ENCODE measurements at places on chromosomes 6 and 20.

DNA sequence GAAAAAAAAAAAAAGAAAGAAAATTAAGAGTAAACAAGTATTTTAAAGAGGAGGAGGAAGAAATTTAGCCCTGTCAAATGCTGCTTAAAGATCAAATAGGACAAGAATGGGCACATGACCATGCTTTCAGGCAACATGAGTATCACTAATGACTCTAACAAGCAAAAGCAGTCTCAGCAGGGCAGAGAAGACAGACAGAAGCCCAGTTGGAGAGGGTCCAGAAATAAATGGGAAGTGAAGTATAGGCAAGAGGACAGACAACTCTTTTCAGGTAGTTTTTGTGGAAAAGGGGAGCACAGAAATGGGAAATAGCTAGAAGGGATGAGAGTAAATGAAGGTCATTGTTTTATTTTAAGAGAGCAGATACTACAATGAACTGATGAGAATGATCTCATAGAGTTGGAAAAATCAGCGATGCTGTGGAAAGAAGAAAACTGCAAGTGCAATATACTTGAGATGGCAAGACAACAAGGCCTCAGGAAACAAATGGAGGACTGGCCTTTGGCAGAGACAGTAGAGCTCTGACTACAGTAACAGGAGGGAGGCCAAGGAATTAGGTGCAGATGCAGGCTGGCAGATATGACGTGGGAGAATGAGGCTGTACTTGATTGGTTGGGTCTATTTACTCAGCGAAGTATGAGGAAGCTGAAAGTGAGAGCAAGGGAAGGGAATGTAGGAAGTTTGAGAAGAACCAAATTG, 40.3 kb downstream of the KIF6 start:
- no peak for DNase-seq

GRCh38 chr6:37125774-37126492, 44.0 kb upstream of the PIM1 start:
- no peak for DNase-seq

DNA sequence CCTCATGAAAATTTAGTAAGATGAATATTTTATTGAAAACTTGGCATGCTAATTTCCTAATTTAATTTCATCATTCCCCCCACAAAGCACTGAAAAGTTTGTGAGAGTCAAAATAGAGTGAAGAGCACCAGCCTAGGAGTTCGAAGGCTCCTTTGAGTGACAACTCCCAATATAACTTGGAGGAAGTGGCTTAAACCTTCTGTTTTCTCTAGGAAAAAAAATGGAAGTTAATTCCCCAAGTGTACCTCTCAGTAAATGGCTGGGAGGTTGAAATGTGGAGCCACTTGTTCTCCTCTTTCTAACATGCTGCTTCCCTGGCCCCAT, 107.3 kb downstream of the MAP3K7 start:
- DNase-seq = no peak

- no peak for DNase-seq
These were observed 63.6 kb upstream of the SNRPB2 start for GRCh38 chr20:16666272-16666671.

DNA sequence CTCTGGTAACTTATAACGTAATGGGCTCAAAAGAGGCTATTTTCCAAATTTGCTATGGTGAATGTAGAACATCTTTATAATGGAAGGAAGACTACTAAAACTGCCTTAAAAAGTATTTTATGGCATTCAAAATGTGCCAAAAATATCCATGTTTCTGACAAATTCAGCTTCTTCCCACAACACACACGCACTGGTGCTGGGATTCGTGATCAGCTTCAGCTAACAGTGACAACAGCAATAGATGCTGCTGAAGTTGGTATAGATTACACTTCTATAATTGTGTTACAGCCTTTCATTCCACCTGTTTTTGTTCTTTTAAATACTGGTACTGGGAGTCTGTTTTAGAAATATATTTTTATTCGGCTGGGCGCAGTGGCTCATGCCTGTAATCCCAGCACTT, 19.0 kb downstream of the NUDT3 start:
- DNase-seq = no peak

DNA sequence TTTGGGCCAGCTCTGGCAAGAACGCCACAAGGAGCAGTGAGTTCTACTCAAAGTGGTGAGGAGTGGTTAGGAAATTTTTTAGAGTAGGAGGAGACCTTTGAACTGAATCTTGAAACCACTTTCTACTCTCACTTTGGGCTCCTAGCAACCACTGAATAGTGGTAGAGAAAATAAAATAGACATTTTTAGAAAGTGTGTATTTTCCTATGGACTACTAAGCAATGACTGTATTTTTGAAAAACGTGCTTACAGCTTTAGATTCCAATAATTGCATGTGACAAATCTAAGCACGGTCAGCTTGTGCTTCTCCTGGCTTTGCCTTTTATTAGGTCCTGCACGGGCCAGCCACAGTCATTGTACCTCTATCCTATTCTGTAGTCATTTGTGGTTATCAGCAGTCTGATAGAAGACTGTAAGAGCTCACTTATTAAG, 8.7 kb upstream of the IFNGR1 start:
- DNase-seq = no peak

DNA sequence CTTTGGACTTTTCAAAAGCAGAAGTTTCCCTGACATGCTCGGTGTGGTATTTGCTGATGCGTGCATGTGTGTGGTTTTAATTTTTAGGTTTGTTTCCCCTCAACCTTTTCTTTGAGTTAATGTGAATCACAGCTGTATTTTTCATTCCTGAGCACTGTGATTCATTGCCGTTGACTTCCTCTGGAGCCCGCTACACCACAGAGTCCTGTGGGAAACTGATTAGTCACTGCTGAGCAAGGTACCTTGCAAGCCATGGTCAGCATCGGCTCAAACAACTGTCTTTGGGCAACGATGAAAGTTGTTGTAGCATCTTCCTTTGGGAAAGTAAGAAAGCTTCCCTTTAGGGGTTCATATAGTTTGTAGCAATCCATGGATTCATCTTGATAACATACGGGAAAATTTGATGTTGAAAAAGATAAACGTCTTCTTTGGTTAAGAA, 57.5 kb downstream of the RIN2 start:
- no peak for DNase-seq

DNA sequence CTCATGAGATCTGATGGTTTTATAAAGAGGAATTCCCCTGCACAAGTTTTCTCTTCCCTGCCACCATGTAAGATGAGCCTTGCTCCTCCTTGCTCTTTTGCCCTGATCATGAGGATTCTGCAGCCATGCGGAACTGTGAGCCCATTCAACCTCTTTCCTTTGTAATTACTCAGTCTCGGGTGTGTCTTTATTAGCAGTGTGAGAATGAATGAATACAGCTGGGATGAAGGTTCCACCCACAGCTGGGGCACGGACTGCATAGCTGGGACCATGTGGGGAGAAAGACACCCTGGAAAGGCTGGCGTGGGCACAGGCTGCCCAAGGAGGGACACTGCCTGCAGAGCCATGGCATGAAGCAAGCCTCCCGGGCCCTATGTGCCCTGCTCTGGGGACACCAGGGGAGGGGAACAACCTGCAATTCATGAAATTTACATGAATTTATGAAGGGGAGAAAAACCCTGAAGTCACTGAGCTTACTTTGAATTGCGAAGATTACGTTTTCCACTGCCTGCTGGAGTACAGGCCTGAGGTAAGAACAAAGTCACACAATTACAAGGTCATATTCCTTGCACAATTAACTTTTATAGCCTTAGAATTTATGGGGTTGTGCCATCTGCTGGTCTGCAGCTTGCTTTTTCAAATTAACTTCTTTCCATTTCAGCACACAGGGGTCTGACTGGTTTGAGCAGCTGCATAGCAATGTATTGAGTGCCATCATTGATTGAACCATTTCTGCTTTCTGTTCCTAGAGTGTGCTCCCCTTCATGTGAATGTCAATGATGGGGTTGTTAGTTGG, 46.2 kb downstream of the SLC22A1 start:
- no peak for DNase-seq
